IPS DF 6.9 (cell line): ENCODE measurements at places on chromosomes 13 and 19.
A peak's percentile ranks its signal among the peaks of the same experiment; 100 is the strongest.

DNA sequence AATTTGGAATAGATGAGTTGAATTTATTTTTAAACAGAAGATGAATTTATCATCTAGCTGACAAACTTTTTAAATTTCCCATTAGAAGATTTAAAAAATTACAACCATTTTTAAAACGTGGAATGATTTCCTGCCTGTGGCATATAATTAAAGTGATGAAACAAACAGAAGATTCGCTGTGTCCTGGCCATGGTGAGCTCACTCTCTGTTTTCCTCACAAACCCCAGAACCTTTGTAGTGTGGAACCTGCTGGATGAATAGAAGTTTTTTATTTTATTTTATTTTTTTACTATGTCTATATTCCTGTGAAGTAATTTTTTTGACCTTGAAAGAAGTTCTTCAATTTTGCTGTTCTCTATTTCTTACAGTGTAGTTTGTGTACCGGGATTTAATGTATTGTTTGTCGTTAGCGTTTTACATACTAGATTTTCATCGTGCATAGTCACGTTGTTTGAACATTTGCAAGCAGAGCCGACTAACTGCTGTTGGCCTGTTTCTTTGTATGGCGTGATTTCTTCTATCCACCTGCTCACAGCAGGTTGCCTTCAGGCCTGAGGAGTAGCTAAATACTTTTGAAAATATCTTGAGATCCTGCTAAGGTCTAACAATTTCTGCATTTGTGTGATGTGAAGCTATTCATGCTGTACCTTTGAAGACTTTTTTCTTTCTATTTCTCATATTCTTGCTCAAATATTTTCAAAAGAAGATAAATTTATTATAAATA is 149.2 kb downstream of the GGACT start:
- DNase-seq, result no peak

DNA sequence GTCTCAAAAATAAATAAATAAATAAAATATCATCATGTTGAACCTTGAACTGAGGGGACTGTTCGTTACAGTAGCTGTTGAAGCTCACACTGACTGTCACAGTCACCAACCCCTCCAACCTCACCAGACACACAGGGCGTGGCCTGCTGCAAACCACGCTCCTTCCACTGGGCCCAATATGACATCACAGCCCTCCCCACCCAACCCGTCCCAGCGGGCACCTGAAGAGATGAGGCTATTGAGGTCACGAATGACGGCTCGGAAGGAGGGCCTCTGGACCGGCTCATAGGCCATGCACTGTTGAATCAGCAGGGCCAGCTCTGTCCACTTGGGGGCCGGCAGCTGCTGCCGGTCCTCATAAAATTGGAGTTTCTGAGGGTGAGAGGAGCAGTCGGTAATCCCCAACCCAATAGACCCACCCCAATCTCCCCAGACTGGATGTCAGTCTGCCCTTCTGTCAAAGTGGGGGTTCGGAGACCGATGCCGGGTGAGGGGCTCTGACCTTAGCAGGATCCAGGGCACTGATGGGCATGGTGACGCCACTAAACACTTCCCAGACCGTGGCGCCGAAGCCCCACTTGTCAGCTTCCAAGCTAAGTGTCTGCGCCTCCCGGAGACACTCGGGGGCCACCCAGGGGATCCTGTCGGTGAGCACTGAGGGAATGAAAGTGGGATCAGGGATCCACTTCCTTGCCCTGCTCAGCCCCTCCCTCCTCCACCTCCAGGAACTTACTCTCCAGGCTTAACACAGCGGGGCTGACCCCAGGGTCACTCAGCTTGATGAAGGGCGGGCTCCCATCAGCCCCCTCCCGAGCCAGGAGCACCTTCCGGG is 13.2 kb downstream of the JAK3 start:
- DNase-seq, result no peak

- no peak for DNase-seq
Measured at GRCh38 chr19:827710-828321, at the start of gene AZU1. Gene AZU1, plus strand, starts transcription at chr19:827837. Its CDS starts 10 bp downstream, at chr19:827847.

DNA sequence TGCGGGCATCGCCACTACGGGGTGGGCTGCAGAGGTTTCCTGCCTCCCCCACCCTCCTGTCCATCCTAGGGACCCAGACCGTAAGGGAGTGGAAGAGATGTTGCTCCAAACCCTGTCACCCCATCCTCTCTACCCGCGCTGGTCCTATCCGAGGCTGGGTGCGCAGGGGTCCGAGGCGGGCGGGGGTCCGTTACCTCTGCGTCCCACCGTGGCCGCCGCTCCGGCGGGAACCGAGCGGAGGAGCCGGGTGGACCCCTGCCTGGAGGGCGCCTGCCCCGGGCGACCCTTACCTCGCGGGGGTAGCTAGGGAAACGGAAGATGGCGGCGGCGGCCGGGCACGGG is at the start of gene DGKH:
Gene DGKH, plus strand, starts transcription at position 307 of the 342 bp plus-strand sequence. CDS start 126 bp downstream, outside the sequence.
- no peak for DNase-seq

GRCh38 chr13:52615812-52616211 is 26.4 kb upstream of the HNRNPA1L2 start:
- no peak for DNase-seq

- no peak for DNase-seq
Measured at GRCh38 chr13:109118521-109118920, 489.1 kb downstream of the MYO16 start.

GRCh38 chr13:114124921-114125320 is 7.5 kb downstream of the RASA3 start:
- DNase-seq, result no peak

DNA sequence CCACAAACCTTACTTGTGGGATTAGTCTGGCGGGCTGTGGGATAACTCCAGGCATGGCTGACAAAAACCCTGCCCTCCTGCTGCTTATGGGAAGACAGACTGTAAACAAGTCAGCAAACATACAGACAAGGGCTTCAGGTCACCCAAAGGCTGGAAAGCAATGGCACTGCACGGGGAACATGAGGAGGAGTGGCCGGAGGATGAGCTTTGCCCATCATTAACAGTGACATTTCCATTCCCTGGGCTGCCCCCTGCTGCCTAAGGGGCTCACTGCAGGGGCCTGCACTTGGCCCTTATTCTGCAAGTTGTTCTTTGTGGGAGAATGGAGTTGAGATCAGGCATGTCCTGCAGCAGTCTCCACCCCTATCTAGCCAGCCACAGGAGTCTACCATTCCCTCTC is 91.3 kb downstream of the UQCRFS1 start:
- DNase-seq, result peak; percentile 5

- no peak for DNase-seq
Measured at GRCh38 chr19:6774821-6775707, 2.6 kb downstream of the VAV1 start.
